ENCODE measurements at places on chromosomes 7 and 10.
A peak's percentile ranks its signal among the peaks of the same experiment; 100 is the strongest.

DNA sequence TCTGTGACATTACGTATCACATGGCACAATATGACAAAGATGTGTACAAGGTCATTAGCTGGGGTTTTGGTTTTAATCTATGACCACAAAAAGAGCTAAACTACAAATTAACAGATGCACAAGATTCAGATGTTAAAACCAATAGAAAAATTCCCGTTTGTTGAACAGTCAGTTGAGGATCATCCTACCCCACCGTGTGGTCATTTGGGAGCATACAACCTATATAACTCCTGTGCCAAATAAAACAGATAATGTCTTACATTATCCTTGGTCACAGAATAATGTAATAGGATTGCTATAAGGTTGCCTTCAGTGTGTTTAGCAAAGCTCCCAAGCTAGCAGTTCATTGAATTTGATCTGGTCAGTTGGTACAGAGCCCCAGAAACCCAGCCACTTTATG, 28.2 kb downstream of the ASNS start:
- DNase-seq, result peak; percentile 33

GRCh38 chr7:80608336-80608735, 30.1 kb upstream of the CD36 start:
- DNase-seq, result no peak

DNA sequence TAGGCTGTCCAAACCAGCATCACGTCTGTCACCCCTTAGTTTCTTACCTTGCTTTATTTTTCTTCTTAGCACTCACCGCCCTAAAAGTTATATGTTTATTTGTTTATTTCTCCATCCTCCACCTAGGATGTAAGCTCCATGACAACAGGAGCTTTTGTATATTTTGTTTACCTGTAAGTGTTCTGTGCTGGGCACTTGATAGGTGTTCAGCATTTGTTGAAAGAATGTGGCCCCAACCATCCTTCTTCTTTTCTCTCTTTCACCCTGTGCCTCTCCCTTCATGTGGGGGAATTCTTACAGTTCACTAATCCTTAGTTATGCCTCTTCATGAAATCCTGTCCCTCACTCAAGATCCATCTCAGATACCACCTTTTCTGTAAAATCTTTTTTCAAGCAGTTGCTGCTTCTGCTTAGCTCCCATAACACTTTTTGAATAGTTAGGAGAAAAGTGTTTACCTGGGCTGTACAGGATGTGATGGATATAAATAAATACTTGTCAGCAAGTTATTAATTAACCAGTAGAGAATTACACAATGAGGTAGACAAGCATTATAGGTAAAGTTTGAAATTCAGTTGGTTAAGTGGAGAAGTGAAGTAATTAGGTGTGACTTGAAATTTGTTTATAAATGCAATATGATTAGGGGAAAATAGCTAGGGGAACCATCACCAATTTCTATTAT, 9.7 kb downstream of the AHR start:
- DNase-seq, result no peak

DNA sequence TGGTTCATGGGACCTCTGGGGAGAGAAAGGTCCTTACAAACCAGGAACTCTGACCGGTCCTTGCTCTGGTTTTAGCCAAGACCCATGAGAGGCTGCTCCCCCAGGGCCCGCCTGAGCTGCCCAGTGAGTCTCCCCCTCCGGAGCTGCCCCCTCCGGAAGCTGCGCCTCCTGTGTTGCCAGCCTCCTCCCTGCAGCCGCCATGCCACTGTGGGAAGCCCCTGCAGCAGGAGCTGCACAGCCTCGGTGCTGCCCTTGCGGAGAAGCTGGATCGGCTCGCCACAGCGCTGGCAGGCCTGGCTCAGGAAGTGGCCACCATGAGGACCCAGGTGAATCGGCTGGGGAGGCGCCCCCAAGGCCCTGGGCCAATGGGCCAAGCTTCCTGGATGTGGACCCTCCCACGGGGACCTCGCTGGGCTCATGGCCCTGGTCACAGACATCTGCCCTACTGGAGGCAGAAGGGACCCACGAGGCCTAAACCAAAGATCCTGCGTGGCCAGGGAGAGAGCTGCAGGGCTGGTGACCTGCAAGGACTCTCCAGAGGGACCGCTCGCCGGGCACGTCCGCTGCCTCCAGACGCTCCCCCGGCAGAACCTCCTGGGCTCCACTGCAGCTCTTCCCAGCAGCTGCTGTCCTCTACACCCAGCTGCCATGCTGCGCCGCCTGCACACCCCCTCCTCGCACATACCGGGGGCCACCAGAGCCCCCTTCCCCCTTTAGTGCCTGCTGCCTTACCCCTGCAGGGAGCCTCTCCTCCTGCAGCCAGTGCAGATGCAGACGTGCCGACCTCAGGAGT, 40.1 kb downstream of the ZNF467 start:
- no peak for DNase-seq

DNA sequence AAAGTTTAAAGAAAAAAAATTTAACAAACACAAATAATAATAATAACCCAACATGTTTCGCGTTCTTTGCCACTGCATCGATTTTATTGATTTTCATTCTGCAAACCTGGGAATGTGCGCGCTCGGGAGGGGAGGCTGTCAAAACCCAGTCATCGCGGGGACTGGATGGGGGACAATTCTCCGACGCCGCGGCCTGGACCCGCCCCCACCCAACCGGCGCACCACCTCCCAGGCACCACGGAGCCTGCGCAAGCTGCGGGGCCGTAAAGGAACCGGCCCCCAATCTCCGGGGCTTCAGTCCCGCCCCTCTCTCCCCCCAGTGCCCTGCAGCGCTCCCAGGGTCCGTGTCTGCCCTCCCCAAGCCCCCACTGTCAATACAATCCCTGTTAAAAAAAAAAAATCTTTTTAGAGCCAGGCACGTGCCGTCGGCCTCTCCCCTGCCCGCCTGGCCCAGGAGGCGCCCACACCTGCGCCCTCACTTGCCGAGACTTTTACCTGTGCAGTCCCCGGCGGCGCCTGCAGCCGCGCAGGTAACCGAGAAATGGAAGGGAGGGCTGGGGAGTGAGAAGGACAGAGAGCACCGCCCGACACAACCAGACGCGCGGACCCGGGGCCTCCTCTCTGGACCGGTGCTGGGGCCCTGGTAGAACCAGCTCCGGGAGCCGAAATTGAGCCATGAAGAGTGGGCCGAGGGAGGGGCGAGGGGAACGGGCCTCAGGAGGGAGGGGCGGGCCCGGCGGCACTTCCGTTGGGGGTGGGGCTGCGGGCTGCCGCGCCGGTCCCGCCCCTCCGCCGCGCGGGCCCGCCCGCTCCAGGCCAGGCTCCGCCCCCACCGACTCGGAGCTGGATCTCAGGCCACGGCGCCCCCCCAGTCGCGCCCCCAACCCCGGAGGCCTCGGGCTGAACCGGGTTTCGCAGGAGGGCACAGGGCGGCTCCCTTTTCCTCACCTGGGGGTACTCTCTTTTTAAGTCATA, 7.6 kb upstream of the ZNF503 start:
- peak; percentile 57 for DNase-seq

GRCh38 chr7:26526265-26526587, 234.6 kb downstream of the SNX10 start:
- no peak for DNase-seq

DNA sequence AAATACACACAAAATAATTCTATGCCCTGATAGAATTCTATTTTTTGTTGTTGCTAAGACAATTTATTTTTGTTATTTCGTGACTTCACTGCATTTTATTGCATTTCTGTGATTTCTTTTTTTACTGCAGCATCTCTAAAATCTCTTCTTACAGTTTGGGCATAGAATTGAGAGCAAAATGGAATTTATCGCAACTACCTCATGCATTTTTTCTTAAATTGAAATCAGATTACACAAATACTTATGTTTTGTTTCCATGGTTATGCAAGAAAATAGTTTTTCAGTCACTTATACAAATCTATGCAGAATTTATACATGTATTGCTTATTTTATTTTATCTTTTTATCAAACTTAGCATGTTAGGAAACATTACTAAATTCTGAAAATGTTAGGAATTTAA, 781.8 kb upstream of the LRRTM3 start:
- DNase-seq, result no peak

DNA sequence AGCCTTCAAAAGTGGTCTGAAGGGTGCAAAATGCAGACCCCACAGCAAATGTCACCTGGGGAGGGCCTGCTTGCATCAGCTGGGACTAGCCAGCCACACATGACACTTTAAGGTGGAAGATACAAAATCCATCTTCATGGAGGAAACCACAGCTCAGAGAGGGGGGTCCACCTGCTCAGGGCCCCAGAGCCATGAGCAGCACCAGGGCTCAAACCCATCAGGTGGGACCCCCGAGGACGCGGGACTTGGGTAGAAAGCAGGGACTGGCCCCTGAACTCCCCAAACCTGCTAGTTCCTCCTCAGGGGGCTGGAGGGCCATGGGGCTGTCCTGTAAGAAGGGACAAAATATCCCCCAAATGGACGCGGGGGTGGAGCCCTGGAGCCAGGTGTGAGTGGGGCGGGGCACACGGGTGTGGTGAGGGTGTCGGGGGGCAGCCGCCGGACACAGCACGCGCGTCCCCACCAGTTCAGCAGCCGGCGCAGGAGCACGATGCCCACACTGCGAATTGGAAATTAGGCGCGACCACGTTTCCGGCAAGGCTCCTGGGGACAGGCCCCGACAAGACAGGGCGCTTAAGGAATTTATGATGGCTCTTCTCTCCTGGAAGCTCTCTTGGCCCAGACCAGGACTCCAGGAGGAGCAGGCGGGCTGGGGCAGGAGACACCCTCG, 8.0 kb downstream of the PDGFA start:
- DNase-seq, result no peak

DNA sequence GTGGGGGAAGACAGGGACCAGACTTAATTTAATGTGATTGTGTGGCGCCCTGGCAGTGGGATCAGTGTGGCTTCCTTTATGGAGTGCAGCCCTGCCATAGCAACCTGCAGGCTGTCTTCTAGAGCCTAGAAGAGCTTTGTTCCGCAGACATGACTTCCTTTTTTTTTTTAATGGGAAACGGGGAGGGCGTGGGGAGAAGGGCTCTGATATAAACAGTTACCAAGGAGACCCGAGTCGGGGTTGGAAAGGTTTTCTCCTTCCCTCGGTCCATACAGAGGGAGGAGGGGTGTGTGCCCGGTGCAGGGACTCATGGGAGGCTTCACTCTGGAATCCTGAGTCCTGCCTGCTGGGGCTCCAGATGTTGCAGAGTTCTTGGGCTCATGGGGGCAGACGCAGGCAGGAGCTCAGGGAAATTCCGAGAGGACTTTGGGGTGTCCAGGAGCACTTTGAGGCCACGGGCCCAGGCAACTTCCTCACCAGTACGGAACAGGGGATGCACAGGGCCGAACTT, 26.9 kb downstream of the TMEM120A start:
- no peak for DNase-seq

GRCh38 chr10:48608279-48608681, 3.4 kb upstream of the ARHGAP22 start:
- DNase-seq, result peak; percentile 58

DNA sequence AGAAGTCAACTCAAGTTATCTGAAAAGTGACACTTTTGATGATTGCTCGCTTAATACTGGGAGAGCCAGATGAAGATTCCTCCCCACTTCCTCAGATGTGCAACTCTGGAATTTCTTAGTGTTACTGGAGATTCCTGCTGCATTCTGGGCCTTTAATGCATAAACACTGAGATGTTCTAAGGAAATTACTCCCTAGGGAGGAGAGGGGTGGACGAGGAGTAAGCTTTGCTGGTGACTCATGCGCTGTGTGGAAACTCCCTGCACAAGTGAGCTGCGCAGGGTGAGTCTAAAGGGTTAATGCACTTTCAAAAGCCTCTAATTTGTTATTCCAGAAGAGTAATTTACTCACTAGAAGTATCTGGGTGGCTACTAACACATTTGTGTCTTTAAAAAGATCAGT, 46.3 kb downstream of the EGFR start:
- DNase-seq, result no peak

- DNase-seq, result no peak
Observed at GRCh38 chr7:23333671-23334246, 34.6 kb downstream of the MALSU1 start.

GRCh38 chr7:114182837-114183236, 231.8 kb upstream of the FOXP2 start:
- no peak for DNase-seq

- no peak for DNase-seq
Observed at GRCh38 chr7:27631391-27631790, 31.3 kb downstream of the HIBADH start.

- DNase-seq, result no peak
Observed at GRCh38 chr10:30014511-30014910, 44.9 kb downstream of the JCAD start.

DNA sequence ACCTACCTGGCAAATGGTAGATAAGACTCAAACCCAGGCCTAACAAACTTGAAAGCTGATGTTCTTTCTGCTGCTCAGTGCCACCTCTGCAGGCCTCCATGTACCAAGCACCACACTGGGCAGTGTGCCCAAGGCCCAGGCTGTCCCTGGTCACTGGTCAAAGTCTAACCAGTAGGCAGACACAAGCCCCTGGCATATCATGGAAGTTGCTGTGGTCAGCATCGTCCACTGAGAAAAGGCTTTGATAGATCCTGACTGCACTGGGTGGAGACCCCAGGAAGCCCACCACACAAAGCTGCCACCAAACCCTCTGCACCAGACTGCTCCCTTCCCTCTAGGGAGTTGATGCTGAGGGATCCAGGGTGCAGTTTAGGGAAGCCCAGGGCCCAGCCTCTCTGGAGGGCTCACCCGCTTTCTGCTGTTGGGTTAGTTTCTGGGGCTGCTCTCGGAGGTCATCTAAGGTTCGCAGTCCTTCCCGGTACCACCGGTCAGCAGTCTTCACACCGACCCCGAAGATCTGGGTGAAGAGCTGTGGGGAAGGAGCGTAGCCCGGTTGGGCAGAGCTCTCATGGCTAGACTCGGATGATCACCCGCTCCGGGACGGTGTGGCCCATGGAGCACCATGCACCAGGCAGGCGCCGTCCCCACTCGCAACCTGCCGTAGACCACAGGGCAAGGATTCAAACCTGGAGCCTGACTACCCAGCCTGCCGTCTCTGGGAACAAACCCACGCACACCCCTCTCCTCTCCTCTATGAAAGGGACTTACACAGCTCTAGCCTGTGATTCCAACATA, 6.0 kb downstream of the POLM start:
- no peak for DNase-seq

DNA sequence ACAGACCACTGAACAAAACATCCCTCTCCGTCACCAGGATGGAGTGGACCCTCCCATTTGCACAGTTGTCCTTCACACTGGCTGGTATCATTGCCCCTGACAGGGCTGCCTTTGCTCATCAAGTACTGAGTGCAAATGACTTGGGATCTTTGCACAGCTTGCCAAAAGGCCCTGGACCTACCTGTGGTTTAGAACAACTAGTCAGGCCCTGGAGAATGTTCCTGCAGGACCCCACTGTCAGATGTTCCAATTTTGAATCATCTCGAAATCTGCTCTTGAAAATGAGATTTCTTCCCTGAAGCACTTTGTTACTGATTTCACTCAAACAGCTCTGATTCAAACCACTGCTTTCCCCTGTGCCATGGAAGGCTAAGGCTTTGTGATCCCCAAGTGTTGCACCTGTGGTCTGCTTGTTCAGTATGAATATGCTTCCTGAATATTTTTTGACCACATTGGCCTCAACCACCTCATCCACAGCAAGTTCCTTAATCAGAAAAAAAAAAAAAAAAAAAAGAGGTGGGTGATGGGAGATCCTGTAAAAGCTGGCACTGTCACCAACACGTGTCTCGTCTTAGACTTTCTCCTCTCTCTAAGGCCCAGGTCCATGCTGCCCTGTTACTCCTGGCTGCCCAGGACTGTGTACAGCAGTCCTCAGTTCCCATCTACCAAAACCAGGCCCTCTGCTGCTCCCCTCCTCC, 2.7 kb upstream of the AOAH start:
- no peak for DNase-seq

All from NCI-H82 (cell line).